ENCODE measurements at places on chromosomes 7 and 10.

DNA sequence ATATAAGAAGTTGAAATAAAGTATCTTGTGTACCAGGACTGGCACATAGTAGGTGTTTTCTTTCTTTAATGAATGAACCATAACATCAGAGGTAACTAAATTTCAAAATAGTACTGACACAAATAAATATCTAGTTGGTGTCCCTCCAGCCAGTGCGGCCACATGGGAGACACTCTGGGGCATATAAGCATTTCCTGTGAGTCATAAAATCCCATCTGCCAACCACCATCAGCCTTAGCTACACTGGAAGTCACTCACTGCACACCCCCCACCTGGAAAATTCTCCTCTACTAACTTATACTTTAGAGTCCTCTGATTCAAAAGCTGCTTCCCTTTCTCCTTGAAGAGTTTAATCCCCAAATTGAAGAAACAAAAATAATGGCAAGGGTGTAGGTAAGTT is 32.5 kb downstream of the DYDC1 start:
- DNase-seq = no peak

GRCh38 chr7:99755085-99755484 is 20.1 kb upstream of the CYP3A7 start:
- DNase-seq = no peak

DNA sequence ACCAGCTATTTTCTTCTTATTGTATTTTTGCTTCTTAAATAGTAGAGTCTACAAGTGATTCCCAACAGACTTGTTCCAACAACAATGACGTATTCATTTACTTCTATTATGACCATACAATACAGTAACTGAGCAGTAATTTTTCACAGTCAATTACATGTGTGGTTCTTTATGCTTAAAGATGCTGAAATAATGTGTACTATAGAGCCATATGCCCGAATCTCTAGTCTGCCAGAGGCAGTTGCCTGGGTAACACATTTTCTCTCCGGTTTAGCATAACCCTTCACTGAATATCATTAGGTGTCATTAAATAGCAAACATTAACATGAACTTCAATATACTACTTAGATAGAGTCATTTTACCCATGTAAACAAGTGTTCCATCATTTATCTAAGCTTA is 75.0 kb downstream of the SLC25A13 start:
- no peak for DNase-seq

- DNase-seq = no peak
Measured at GRCh38 chr10:116912162-116912561, 62.9 kb downstream of the ENO4 start.

DNA sequence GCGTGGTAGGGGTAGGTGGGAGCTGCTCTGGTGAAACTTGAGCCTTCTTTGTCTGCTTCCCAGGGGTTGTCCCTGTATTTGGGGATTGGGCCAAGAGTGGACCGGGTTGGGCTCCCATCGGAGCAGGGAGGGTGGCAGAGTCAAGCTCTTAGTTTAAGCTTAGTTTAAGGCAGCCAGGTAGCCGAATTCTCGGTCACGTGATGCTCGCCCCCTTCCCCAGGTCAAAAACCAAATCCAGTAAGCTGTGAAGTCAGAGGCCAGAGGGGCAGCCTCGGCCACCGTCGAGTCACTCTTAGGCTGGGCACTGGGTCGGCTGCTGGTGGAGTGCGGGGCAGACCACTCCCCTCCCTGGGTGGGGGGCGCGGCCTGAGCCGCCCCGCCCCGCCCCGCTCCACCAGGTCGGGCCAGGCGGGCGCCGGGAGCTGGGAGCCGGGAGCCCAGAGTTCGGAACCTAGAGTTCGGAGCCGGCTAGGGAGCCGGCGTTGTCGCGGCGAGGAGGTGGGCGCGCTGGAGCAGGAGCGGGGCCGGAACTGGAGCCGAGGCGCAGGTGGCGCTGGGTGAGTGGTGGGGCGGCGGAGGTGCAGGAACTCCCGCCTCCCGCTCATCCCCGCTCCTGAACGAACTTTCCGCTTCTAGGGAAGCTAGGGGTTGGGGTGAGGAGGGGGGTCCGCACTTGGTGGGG is 2.8 kb upstream of the LZTS2 start:
- DNase-seq = peak; percentile 21

- DNase-seq = no peak
Measured at GRCh38 chr10:126081841-126082466, 185.6 kb downstream of the FANK1 start.

- DNase-seq = peak; percentile 52
Measured at GRCh38 chr10:43120929-43121314, 17.3 kb upstream of the CSGALNACT2 start.

DNA sequence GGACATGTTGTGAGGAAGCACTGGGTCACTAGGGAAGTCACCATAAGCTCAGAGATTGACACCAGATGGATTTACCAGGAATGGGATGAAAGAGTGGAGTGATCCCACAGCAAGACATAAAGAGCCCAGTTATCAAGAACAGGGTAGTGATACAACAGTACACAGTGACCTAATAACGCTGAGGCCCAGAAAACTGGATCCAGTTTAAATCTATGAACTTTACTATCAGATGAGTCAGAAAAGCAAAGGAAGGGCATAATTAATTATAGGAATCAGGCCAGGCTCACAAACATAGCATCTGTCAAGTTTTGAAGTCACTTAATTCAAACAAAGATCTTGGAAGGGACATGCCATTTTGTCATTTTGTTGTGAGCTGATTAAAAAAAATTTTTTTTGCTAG is 73.5 kb downstream of the LRRN3 start:
- DNase-seq = no peak

DNA sequence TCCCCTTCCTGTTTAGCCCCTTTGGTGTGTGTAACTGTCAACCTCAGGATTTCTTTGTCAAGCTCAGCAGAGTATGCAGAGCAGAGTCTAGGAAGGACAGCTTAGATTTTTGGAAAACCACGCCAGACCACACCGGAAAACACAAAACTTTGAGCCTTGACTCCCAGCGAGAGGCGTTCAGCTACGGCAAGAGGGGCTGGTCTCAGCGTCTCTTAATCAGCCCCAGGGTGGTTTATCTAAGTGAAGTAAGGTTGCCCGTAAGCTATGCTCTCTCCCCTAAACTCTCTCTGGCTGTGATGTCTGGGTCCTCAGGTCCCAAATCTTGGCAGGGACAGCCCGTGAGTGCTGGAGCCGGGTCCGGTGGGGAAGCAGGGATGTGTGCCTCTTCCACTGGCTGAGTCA is 230.9 kb downstream of the KLF6 start:
- DNase-seq = no peak

GRCh38 chr7:51072281-51072680 is 244.3 kb downstream of the COBL start:
- DNase-seq = no peak

DNA sequence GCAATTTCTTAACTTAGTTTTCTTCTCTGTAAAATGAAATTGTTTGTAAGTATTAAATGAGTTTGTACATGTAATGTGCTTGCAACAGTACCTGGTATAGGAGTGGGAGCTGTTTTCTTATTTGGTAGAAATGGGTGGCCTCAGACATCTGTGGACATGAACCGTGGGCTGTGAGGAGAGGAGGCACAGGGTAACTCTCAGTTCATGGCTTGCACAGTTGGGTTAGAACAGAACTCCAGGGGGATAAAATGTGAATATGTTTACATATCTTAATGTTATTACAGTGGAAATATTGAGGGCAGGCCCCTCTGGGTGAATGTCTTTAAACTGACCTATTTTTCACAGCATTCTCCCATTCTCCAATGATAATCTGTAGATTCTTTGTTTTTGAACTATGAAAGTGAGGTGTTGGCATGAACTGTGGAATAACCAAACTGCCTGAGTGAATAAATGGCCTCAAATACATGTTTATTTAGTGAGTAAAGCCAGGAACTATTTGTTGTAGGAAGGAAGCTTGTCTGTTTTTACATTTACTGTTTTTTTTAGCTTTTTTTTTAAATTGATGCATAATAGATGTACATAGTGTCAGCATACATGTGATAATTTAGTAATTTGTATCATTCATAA is 2.6 kb downstream of the ABCA13 start:
- DNase-seq = no peak

GRCh38 chr7:18976715-18977471 is 140.5 kb downstream of the TWIST1 start:
- no peak for DNase-seq

- no peak for DNase-seq
Measured at GRCh38 chr7:50246551-50246950, 58.0 kb upstream of the IKZF1 start.

DNA sequence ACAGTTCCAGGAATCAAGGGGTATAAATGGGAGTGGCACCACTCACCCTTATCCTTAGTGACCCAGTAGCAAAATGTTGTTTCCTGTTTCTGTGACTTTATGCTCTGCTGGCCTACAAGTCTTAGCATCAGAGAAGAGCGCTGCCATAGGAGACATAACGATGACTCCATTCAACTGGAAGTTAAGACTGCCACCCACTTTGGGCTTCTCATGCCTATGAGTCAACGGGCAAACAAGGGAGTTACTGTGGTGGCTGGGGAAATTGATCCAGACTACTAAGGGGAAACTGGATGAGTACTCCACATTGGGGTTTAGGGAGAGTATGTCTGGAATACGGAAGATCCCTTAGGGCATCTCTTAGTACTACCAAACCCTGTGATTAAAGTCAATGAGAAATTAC is 40.6 kb upstream of the PIK3CG start:
- DNase-seq = no peak

- DNase-seq = no peak
Measured at GRCh38 chr7:124751027-124751426, 14.6 kb downstream of the GPR37 start.

DNA sequence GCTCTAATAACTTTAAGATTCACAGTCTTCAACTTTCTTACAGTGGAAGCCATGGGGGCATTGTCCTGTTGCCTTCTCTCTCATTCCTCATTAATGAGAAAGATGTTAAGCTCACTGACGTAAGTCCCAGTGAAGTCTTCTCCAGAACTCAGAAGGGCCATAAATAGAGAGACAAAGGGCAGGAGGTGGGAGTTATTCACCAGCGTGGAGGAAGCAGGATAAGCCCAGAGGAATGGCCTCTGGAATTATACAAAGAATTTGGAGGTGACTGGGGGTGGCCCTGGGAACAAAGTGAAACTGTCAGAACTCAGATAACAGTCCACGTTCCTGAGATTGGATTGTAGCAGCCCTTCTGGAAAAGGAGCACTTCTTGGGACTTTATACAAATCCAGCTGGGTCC is 52.4 kb downstream of the SORBS1 start:
- DNase-seq = no peak

DNA sequence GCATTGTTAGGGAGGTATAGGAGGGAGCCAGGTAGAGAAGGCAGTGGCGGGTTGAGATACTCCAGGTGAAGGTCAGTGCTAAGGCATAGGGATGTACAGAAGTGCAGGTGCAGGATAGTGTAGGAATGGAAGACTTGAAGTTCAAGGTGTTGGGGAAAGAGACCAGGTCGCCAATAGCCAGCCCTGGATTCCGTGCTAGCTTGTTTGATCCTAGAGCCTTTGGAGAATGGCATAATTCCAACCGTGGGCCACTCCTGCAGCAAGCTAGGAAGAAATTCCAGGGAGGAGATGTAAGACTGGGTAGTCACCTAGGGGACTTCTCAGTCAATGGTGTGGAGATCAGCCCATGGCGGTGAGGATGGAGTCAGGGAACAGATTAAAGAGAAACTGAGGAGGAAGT is 272.7 kb downstream of the RPS24 start:
- no peak for DNase-seq

DNA sequence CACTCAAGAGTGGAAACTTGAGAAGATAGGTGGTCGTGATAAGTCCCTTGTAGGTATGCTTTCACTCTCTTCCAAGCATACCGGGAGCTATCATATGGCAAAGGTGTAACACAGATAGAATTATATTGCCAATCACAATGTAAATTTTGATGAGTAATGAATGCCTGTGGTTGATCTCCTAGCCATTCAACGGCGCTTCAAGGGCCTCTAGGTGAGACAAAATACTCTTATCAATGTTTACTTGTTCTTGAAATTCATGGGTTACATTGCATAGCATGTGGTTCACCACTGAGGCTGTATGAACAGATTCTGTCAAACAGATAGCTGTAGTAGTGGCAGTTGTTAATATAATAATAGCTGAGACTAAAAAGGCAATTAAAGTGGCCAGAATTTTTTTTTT is 82.4 kb downstream of the THSD7A start:
- DNase-seq = no peak

DNA sequence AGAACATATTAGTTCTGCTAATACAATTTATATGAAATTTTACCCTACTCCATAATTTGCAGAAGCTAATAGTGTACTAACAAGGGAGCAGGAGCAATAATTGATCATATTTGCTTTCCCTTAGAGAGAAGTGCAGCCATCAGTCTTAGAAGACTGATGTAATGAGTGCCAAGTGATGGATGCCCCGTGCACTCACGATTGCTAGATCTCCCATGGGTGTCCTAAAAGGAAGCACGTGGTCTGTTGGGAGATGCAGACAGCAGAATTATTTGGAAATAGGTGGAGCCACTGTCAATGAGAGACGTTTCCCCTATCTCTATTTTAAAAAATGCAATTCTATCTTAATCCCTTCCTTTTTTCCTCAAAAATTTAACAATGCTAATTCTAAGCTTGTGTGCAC is 772.2 kb upstream of the C7orf33 start:
- no peak for DNase-seq

GRCh38 chr10:100895896-100896295 is 16.9 kb upstream of the SLF2 start:
- no peak for DNase-seq

- DNase-seq = no peak
Measured at GRCh38 chr10:129896860-129897200, 67.2 kb downstream of the EBF3 start.

DNA sequence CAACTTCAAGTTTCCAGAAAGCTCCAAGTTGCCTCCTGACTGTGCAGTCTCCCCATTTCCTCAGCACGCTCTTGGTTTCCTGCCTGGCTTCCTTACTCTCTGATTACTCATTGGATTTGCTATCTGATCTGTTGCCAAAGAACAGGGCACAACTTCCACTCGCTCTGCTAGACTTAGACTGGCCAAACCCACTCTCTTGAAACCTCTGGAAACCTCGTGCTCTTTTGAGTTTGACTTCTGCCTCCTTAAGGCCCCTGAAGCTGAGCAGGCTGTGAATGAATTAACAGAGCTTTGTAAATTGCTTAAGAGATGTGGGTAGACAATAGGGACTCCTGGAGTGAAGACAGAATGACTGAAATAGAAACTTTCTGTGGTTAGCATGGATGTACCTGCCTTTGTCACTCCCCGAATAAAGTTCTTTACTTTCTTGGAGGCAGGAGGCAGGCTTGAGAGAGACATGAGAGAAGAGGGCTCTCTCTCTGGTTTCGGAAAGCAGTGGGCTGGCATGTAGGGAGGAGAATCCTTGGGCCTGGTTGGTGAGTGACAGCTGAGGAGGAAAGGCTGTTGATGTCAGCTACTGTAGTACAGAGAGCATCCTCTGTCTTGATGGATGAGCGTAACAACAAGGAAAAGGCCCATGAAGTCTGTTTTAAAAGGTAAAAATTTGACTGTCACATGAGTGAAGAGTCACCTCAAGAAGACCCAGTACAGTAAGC is 70.8 kb downstream of the CHN2 start:
- DNase-seq = no peak

- no peak for DNase-seq
Measured at GRCh38 chr7:101814081-101814990, 3.1 kb upstream of the CUX1 start.
